ENCODE measurements at places on chromosomes 7 and 10. TPM values are rescaled to one million over a fixed set of nuclear protein-coding genes. Genes with fewer than 3 reads are reported as not detected.

The MBL2 gene
- not detected for total RNA-seq

The LDB3 gene
- total RNA-seq: 2.2 TPM

The ZNF655 gene
- total RNA-seq: 92.4 TPM

The HOXA10 gene
- total RNA-seq: 0.92 TPM

The WEE2 gene
- total RNA-seq: not detected

The SPDYE8 gene
- total RNA-seq: not detected

The EPHA1 gene
- total RNA-seq: 12.5 TPM

The SAMD9L gene
- 5.2 TPM for total RNA-seq

DNA sequence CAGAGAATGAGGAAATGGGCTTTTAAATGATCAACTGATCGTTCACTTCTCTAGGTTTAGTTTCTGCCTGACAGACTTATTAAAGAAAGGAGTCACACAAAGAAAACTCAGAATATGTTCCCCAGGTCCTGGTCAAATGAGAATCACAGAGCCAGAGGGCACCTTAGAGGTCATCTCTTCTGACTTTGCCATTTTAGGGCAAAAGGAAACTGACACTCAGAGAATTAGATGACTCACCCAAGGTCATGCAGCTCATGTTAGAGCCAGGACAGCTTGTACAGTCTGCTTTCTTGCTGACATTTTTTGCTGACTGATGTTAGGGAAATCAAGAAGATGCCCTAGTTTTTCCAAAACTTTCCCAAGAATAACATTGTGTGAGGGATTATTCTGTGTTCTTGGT is 312.7 kb upstream of the SP8 start:
- DNase-seq: no peak

- DNase-seq: no peak
These were observed 178.3 kb downstream of the DYNC1I1 start for GRCh38 chr7:95950698-95951097.

GRCh38 chr7:123432601-123433000 is 101.8 kb downstream of the IQUB start:
- no peak for DNase-seq

GRCh38 chr7:112798274-112799159 is 8.3 kb upstream of the TMEM168 start:
- DNase-seq: no peak

GRCh38 chr10:92177546-92177945 is 113.3 kb downstream of the CPEB3 start:
- no peak for DNase-seq

DNA sequence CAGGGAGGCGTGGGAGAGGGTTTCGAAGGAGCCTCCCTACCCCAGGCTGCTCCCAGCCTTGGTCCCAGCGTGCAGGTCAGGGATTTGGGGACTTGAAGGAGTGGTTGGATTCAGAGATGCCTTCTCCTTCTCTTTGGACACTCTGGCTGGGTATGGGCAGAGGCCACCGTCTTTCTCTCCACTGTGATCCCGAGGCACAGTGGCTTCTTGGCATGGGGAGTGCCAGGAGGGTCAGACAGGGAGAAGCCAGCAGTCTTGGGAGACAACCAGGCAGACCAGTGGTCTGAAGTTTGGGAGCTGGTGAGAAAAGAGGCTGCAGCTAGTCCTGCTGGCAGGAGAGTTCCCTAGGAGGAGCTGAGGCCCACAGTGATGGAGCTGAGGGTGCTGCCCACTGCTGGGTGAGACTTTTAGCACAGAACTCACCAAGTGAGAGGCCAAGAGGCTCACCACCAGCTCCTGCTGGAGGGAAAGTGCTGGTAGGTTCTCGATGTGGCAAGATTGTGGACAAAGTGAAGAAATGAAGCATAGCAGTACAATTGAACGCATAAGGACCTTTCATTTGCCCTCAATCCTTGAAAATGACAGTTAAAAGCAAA is 35.2 kb upstream of the WDFY4 start:
- no peak for DNase-seq

DNA sequence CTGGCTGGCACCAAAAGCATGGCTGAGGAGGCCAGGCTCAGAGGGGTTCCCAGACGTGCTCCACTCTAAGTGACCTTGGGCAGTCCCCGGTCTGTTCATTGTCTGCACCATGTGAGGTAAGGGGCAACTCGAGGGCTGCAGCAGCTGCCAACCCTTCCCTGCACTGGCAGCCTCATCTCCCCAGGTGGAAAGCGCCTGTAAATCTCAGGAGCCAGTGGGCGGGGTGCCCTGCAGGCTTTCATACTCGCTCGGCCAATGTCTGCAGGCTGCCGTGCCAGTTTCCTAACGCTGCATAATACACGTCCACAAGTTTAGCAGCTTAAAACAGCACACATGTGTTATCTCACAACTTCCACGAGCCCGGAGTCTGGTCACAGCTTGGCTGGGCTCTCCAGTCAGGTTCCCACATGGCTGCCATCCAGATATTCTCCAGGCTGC is 12.6 kb upstream of the GDF10 start:
- peak; percentile 51 for DNase-seq

GRCh38 chr7:102450242-102450641 is 14.4 kb downstream of the ALKBH4 start:
- no peak for DNase-seq

DNA sequence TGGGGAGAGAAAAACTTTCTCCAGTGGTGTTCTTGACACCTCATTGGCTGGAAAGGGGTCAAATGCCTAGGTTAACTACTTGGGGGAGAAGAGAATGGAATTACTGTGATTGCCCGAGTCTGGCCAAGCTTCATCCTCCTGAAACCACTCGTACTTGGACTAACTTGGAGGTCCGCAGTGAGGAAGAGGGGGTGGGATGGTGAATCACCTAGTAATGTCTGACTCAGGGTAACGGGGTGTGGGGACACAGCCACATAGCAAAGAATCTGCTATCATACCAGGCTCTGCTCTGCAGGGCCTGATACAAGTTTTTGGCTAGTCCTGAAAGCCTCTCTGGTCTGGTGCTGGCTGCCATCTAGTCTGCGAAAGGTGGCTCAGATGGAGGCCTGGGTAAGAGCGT is 190.9 kb downstream of the RPS24 start:
- no peak for DNase-seq

DNA sequence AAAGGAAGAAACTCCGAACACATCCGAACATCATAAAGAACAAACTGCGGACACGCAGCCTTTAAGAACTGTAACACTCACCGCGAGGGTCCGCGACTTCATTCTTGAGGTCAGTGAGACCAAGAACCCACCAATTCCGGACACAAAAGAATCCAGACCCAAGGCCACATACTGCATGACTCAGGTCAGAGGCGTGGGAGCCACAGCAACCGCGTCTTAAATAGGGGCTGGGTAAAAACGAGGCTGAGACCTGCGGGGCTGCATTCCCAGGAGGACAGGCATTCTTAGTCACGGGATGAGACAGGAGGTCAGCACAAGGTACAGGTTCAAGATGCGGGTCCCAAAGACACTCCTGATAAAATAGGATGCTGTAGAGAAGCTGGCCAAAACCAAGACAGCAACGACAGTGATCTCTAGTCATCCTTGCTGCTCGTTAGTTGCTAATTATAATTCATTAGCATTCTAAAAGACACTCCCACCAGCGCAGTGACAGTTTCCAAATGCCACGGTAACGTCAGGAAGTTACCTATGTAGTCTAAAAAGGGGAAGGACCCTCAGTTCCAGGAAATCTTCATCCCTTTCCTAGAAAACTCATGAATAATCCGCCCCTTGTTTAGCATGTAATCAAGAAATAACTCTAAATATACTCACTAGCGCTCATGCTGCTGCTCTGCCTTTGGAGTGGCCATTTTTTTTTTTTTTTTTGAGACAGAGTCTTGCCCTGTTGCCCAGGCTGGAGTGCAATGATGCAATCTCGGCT is 19.3 kb downstream of the AP5Z1 start:
- DNase-seq: no peak

- DNase-seq: no peak
These were observed 80.6 kb downstream of the BEND7 start for GRCh38 chr10:13448216-13448615.

DNA sequence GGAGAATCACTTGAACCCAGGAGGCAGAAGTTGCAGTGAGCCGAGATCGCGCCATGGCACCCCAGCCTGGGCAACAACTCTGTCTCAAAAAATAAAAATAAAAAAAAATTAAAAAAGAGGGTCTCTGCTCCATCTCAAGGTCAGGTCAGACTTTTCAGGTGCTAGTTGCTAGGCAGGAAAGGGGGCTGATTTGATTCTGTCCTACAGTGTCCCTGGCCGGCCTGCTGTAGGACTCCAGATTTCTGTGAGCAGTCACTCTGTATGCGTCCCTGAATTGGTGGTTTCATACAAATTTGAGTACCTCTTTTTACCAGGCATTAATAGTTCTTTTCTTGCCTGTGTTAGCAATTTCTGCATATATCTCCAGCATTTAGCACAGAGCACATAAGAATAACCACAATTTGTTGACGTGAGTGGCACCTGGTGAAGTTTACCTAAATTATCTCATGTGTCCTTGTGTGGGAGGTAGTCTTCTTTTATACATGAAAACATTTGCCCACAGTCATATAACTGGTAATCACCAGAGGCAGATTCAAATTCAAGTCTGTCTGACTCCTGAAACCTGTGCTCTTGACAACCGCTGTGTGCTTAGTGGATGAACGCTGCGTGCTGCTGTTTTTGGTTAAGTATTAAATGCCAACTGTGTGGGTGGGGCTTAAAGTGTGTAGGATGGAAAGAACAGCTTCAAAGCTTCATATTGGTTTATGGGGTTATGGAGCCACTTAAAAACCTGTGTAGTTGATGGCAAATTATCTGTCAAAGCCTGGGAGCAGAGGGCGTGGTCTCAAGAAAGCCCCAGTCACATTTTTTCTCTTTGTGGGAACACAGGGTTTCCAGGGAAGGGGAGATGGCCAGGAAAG is 3.2 kb upstream of the ZNF775 start:
- no peak for DNase-seq

- no peak for DNase-seq
These were observed 297.9 kb upstream of the KLF6 start for GRCh38 chr10:4082861-4083260.

- no peak for DNase-seq
These were observed 634.6 kb upstream of the CNTNAP2 start for GRCh38 chr7:145481985-145482384.
